ENCODE measurements at places on chromosomes 3 and 15.

DNA sequence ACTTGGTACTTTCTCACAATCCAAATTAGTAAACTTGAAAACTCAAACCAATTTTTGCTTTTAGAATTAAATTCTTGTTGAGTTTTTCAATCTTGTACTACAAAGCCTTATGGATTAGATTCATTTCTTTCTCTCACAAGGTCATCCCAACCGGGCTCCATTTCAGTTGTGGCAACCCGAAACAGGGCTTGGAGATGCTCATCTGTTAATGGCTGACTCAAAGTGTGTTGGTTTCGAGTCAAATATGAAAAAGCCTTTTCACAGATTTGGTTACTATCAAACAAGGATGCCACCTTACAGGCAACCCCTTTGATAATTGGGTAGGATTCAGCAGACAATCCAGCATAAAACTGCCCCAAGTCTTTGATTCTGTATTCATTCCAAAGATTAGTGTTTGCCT lies 1.8 kb downstream of the EPM2AIP1 start:
- DNase-seq = peak; percentile 18

- no peak for DNase-seq
Measured at GRCh38 chr3:114538211-114538610, 244.4 kb downstream of the TIGIT start.

DNA sequence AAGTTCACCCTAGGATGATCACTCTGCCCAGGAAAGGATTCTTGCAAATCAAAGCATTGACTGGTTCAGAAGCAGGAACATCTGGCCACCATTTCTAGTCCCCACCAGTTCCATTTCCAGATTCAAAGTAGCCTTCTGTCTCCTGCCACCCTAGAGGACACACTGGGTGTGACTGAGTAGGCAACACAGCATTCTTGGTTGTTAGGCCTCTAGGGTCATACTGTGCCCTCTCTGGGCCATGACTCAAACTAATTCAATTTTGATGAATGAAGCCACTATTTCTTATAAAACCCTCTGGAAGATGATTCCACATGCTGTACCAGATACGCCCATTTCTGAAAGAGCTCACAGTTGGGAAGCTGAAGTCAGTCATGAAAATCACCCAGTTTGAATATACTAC lies 69.7 kb downstream of the WDR76 start:
- no peak for DNase-seq

DNA sequence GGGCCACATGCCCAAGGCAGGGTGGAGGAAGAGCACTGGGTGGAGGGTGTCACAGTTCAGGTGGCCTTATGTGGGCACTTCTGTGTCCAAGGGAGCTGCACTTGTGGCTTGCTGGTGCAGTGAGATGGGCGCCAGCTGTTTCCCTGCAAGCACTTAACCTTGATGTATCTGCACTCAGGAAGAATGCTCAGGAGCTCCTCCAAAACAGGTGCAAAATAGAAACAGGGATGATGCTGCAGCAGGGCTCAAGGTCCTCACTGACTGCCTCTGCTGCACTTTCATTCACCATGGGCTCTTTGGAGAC lies 151.3 kb downstream of the CADPS start:
- DNase-seq = no peak

GRCh38 chr15:70244978-70245542 lies 147.3 kb upstream of the TLE3 start:
- no peak for DNase-seq

DNA sequence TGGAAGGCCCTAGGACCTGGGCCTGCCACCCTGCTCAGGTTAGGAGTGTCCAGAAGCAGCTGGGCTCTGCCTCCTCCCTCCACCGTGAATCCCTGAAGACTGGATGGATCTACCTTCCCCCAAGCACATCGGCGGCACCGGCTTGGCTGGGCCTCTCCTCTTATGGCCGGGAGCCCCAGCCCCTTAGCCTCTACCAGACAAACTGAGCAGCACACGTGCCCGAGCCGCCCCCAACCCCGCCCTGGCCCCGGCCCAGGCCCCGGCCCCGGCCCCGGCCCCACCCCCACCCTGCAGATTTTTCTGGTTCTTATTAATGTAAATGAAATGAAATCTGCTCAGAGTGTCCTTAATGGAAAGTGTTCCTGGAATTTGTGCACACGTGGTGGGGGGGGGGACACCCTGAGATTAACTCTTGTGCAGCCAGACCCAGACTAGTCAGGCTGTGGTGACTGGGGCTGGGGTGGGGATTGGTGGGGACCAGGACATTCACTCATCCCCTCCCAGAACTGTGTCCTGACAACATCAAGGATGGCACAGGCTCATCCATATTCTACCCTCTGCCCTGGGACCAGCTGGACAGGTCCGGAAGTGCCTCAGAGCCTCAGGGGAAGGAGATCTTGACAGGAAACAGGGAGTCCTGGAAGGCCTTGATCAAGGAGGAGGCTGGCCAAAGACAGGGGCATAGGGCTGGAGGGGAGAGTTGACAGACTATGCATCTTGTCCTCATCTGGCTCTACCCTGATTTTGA lies 30.9 kb upstream of the SEMA3F start:
- DNase-seq = no peak

- DNase-seq = no peak
Measured at GRCh38 chr3:149588909-149589308, 68.9 kb downstream of the WWTR1 start.

All from stimulated activated CD4-positive, alpha-beta T cell treated with anti-CD3 and anti-CD28 coated beads, Interleukin-15, amount 100 ng/mL, for 48 hours (primary cell).